ENCODE measurements at places on chromosomes 11 and 22.

GRCh38 chr11:48161951-48162884, 54.4 kb upstream of the OR4B1 start:
- DNase-seq: no peak

- no peak for DNase-seq
Observed at GRCh38 chr22:18109410-18110193, 1.0 kb upstream of the TUBA8 start.

DNA sequence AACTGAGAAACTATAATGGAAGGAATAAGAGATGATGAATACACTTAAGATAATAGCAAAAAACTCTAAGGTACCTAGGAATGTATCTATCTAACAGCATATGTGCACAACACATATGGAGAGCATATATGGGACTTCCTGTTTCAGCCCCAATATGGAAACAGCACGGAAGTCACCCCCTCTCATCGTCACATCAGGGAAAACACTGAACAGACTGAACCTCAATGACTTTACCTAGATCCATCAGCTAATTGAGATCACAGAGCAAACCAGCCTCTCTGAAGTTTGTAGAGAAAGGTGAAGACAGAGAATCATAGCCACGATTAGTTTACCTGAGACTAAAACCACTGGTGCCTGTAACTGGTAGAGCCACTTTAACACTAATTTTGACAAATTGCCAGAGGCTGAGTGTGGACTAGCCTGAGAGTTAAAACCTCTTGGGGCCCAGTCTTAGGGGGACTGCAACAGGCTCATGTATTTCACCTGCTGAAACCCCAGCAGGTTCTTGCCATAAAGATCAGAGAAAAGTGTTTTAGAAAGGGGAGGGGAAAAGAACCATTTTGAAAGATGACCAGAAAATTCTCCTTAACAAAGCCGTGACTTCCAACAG, 722.6 kb downstream of the TBC1D22A start:
- DNase-seq: no peak

- no peak for DNase-seq
Observed at GRCh38 chr22:35596821-35597220, 20.3 kb downstream of the MB start.

DNA sequence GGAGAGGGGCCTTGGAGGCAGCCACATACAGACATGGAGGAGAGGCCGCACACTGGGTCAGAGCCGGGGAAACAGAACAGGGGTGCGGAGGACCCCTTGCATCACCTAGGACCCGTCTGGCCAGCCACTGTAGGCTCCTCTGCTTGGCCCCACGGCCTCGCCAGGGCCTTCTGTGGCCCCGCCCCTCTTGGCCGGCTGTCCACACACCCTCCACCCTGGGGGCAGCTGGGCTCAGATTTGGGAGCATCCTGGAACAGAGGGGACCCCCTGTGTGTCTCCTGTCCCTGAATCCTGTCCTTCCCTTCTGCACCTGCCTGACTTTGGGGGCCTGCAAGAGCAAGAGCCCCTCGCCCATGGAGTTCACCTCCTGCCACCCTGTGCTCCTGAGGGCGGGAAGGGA, 7.9 kb upstream of the TH start:
- no peak for DNase-seq

- DNase-seq: no peak
Observed at GRCh38 chr11:1437500-1437899, 47.8 kb downstream of the BRSK2 start.

- no peak for DNase-seq
Observed at GRCh38 chr11:87128372-87128771, 90.6 kb downstream of the TMEM135 start.

DNA sequence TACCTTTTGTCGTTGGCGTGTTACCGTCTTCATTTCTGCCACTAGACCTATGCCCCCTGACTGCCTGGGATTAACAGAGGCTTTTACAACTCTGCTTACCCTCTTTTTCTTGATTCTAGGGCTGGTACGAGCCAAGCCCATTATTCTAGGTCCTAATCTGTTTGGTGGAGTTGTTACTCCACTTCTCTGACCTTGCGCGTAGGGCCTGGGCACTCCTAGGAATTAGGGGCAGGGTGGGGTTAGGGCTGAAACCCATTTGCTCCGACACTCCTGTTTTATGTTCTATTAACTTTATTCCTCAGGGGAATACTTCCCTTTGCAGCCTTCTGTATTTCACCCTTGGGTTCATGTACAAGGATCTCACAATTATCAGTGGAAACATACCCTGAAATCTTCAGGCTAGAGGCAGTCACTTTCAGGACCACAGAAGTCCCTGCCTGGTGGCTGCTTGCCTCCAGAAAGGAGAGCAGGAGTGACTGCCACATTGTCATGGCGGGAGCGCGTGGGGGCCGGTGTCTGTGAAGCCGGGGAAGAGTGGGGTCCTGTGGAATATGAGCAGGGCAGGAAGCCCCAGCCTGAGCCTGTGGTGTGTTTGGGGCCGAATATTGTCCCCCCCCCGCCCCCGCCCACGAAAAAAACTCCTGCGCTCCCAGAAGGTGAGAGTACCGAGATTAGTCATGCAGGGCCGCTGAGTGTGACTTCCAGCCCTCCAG, 731 bp upstream of the SLC37A2 start:
- no peak for DNase-seq

DNA sequence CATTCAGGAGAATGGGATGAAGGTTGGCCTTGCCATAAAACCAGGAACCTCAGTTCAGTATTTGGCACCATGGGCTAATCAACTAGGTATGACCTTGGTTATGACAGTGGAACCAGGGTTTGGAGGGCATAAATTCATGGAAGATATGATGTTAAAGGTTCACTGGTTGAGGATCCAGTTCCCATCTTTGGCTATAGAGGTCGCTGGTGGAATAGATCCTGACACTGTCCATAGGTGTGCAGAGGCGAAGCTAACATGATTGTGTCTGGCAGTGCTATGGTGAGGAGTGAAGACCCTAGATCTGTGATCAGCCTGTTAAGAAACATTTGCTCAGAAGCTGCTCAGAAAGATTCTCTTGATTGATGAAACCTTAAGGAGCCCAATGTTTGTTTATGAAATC, 5.7 kb downstream of the NF2 start:
- no peak for DNase-seq

DNA sequence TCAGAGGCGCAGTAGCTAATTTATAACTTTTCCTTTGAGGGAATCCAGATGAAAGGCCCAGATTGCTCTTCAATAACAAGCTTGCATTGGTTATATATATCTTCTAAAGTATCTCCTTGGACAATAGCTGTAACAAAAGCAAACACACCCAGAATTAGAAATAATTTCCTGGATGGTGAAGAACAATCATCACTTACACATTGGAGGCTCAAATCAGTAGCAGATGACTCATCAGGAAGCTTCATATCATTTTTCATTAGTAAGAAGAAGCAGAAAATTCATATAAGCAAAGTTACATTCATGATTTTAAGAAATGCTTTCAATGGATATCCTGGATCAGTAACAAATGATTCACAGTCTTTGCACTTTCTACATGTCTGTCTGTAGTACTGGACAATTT, 173.6 kb upstream of the CCDC90B start:
- DNase-seq: no peak

GRCh38 chr22:23149743-23150238, 4.5 kb downstream of the RAB36 start:
- no peak for DNase-seq
